Psoas muscle (tissue), 8 donors: ENCODE measurements at places on chromosomes 16 and 17. TPM values are rescaled to one million over a fixed set of nuclear protein-coding genes. Genes with fewer than 3 reads are reported as not detected.

Gene MT1F
- 0.73 TPM for total RNA-seq

Gene NPIPB5
- total RNA-seq = 99.1 TPM

Gene CTRB1
- total RNA-seq = 3.9 TPM

Gene SLC16A5
- total RNA-seq = 5.6 TPM

Gene ATP1B2
- total RNA-seq = 5.7 TPM

Gene KRT27
- not detected for total RNA-seq

- DNase-seq = no peak
Observed at GRCh38 chr17:41613277-41614082, 913 bp upstream of the KRT16 start.

GRCh38 chr16:11295672-11296071, 14.5 kb upstream of the PRM1 start:
- DNase-seq = no peak

- no peak for DNase-seq
Observed at GRCh38 chr17:1379208-1379929, 20.7 kb downstream of the YWHAE start.

DNA sequence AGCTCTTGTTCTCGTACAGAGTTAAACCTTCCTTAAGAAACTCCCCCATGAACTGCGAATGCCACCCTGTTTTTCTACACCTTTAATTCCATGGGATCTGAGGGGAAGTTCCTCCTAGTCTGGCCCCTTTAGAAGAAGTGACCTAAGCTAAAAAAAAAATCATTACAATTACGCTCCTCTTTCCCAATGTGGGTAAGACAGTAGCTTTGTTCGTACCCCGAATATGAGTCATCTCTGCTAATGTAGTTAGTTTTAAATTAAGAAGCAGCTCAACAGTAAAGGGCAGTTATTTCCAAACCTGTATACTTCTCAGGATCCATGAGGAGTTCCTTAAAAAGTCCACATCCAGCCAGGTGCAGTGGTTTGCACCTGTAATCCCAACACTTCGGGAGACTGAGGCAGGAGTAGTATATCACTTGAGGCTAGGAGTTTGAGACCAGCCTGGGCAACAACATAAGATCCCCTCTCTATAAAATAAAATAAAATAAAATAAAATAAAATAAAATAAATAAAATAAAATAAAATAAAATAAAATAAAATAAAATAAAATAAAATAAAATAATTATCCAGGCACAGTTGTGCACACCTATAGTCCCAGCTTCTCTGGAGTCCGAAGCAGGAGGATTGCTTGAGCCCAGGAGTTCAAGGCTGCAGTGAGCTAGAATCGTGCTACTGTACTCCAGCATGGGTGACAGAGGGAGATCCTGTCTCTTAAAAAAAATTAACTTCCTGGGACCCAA, 26.1 kb downstream of the RCVRN start:
- DNase-seq = no peak

- DNase-seq = no peak
Observed at GRCh38 chr16:73019457-73020362, 28.2 kb downstream of the ZFHX3 start.

GRCh38 chr16:84851192-84852127, 31.7 kb downstream of the CRISPLD2 start:
- peak; percentile 38 for DNase-seq

- DNase-seq = peak; percentile 62
Observed at GRCh38 chr17:45784741-45785479, 790 bp downstream of the CRHR1 start.

- no peak for DNase-seq
Observed at GRCh38 chr17:74971069-74971841, 1.3 kb downstream of the HID1 start.

GRCh38 chr16:55326261-55327092, 2.5 kb downstream of the IRX6 start:
- DNase-seq = no peak

DNA sequence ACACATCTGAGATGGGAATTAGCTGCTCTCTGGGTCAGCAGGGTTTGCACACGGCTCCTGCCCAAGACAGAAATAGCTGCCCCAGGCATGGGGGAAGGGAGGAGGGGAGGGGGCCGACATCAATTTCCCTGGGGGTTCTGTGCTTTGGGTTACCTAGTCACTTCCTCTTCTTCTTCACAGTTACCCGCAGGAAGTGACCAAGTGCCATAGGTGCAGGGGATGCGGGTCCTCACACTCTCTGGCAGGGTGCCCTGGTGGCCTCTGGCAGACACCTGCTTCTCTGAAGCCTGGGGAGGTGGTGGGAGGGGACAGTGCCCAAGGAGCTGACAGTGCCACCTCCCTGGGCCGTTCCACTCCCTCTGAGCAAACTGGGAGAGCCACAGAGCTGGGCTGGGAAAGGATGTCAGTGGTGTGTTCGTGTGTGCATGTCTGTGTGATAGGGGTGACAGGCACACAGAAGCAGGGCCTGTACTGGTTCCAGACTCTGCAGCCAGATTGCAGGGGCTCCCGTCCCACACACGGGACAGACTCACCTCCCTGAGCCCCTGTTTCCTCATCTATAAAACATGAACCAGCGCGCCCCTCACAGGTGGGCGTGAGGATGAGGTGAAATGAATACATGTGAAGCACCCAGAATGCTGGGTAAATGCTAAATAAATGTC, 18.2 kb downstream of the SCN4A start:
- DNase-seq = peak; percentile 58

- DNase-seq = peak; percentile 75
Observed at GRCh38 chr16:58628845-58629732, 537 bp downstream of the CNOT1 start.

DNA sequence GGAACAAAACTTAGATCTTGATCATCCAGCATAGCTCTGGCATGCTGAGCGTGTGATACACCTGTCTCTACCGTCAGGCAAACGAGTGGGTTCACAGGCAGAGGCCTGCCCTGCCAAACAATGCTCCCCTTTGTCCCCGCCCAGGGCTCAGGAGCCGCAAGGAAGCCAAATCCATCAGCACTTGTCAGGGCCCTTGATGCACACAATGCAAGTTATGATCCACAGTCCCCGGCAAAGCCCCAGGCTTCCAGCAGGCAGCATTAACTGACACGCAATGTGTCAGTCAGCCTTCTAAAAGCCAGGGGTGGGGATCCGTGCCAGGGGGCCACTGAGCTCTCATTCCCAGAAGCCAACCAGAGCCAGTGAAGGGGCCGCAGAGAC, 460.9 kb downstream of the SLC39A11 start:
- no peak for DNase-seq
